Stimulated activated CD4-positive, alpha-beta T cell treated with anti-CD3 and anti-CD28 coated beads, Interleukin-2, amount 100 ng/mL, for 24 hours (primary cell): ENCODE measurements at places on chromosomes 16 and 17.

DNA sequence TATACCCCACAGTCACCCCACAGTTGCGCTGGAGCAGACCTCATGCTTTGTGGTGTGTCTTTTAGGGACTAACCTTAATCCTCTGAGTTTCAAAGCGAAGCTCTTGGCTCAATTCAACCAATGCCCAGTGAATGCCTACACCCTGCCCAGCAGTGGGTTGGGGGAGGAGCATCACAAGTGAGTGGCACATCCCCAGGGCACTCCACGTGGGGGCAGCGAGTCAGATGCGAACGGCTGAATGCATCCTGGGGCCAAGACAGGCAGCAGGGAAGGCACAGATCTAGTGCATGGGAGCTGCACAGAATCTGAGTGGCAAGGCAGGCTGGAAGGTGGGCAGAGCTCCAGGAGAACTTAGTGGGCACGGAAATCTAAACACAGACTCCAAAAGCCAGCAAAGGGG is 39.2 kb downstream of the IFT140 start:
- DNase-seq, result no peak

- no peak for DNase-seq
Observed at GRCh38 chr16:67675579-67675935, 8.9 kb downstream of the C16orf86 start.

DNA sequence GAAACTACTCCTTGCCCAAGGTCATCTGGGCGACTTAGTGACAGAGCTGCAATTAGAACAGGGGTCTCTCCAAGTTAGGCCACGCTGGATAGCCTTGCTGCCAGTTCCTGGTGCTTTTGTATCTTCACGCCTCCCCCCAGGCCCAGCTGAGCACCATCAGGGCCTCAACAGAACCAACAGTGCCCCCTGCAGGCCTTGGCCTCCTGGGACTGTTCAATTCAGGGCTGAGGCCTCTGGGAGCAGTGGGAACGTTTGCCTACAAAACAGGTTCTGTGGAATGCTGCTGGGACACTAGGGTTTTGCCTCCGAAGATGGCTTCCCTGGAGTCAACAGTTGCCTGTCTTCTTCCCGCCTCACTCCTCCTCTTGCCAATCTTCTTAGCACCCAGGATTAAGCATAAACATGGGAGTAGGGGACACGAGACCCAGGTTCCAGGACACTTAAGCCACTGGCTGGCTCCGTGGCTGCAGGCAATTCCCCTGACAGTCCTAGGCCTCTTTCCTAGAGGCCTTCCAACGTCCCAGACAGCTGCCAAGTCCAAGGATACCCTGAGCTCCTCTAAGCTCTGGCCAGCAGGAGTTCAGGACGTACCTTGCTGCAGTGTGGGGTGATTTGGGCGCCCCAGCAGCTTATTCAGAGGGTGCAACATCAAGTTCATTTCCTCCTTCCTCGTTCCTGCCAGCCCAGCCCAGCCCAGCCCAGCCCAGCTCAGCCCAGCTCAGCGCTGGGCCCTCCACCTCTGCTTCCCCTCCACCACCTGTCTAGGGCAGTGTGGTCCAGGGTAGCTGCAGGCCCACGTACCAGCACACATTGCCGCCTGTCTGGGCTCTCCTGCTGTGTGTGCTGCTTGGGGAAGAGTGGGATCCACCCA is 246.6 kb upstream of the RPL38 start:
- peak; percentile 69 for DNase-seq

- DNase-seq, result no peak
Observed at GRCh38 chr17:10135539-10136257, 62.7 kb downstream of the GAS7 start.

- DNase-seq, result peak; percentile 34
Observed at GRCh38 chr17:2170023-2170422, 115.1 kb downstream of the HIC1 start.

DNA sequence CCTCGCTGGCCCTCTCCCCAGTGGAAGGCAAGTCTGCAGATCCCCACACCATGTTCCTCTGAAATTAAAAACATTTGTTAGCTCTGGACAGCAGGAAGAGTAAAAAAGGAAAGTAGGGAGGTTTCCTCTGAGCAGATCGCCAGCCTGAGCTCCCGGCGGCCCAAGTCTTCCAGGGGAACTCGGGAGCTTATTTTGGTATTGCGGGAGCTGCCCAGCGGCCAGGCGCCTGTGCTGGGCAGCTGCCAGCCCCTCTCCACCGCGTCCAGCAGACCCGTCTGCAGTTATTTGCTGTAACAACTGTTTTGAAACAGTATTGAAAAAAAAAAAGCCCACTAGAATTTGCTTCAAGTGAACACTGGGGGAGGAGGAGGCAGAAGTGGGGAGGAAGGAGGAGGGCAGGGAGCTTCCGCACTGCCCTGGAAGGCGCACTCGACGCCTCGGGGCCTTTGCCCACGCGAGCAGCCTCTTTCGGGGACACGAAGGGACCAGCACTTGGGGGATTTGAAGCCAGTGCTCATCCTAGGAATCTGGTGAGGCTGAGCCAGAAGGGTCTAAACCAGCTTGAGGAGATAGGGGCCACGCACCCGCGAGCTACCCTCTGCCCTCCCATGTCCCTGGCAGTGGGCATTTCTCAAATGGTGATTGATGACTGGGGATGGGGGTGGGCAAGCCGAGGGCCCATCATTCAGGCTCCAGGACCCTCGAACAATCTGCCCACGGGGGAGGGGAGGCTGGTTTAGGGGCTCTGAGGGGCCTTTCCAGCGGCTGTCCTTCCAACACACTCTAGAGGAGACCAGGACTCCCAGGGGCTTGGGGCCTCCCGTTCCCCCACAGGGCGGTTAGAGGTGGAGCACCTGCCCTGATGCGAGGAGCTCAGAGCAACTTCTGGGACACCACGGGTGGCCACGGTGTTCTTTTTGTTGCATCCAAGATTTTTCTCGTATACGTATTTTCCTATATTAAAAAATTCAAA is 3.0 kb upstream of the BAHCC1 start:
- DNase-seq, result no peak

DNA sequence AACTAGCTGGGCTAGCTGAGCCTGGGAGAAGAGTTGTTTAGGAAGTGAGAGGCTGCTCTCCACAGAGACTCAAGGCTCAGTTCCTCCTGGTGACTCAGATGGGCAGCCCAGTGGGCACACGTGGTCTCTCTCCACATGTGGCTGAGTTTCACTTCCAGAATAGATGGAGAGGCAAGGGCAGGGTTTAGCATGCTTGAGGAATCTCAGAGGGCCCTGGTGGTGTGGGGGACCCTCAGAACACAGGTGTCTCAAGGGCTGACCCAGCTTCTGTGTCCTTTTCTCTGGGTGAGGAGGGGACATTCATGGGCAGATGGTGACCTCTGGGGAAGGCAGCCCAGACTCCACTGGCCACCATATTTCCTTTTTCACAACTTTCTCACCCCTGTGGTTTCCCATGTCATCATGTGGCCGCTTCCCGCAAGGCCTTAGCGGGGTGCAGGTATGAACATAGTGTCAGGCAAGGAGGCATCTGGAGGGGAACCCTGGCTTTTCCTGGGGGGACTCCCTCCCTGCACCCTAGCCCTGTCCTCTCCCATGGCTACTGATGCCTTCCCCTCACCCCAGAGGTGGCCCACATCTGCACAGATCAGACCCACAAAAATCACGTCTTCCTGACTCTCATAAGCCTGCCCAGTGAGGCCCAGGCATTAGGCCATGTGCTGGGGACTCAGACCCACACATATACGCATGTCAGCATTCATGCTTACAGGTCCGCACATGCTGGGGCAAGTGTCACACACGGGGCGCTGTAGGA is 3.3 kb downstream of the GRN start:
- DNase-seq, result no peak

GRCh38 chr17:76419576-76420260 is 33.2 kb downstream of the UBE2O start:
- no peak for DNase-seq

GRCh38 chr16:30922420-30922959 is 882 bp upstream of the FBXL19 start:
- DNase-seq, result peak; percentile 99

- DNase-seq, result peak; percentile 45
Observed at GRCh38 chr17:81509207-81509971, 3.2 kb downstream of the ACTG1 start.

DNA sequence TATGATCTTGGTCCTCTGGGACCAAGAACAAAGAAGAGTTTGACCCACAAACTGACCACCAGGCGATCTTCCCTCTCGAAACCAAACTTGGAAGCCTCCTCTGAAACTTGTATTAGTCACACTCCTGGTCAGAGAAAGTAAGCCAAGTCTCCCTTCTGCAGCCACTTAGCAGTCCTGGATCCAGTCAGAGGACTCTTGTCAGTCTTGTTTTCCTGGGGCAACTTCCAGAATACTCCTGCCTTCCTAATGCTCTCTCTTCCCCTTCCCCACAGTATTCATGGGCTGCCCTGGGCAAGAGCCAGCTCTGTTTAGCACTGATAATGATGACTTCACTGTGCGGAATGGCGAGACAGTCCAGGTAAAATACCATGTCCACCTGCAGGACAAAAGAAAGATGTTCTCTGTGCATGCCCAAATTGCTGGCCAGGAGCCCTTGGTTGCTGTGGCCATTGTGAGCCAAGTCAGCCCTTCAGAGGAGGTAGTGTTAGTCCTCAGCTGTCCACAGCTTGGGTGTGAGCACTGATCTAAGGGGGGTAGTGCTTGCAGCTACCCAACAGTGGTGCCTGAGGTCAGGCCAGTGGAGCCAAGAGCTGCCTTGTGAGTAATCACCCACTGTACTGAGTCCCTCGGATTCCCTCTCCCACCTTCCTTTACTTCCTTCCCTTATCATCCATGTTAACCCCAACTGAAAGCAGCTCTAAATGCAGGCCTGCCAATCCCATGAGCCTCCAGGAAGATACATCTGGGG is 31.2 kb downstream of the CDH3 start:
- no peak for DNase-seq
